Left forelimb (tissue), 1 donor: ENCODE measurements at places on chromosomes 1 and 21.

DNA sequence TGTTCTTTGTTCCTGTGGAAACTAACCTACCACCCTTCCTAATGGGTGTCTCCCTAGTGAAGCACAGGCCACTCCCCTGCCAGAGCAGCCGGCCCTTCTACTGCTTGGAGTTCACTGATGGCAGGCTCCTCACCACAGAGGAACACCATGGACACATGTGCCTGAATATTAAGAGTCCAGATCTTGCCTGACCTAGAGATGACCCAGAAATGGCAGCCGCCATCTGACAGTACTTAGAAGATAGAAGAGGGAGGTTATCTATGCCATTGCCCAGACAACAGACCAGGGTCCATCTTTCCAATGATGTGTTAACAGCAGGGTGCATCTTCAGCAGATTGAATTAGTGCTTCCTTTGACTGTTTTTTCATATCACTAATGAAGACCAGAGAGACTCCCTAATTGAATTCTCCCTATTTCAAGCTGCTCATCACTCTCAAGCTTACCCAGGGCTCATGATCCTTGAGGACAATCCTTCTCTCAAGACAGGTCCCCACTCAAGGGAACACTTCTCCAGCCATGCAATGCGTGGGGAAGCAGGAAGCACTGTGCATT is 59.8 kb downstream of the PLEKHA6 start:
- DNase-seq: no peak

DNA sequence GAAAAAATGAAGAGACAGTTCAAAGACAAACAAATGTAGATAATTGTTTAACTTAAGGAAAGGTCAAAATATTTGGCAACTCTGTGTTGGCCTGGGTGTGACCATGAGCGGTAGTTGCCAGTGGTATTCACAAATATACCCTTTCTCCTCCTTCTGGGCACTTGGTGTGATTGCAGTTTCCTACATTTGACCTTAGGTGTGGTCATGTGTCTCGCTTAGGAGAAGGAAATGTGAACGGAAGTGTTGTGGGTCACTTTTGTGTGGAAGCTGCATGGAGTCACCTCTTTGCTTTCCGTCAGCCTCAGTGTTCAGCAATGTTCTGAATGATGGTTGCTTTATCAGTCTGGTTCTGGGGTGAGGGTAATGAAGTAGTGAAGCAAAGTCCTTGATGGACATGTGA is 3.4 kb upstream of the PCSK9 start:
- DNase-seq: no peak

DNA sequence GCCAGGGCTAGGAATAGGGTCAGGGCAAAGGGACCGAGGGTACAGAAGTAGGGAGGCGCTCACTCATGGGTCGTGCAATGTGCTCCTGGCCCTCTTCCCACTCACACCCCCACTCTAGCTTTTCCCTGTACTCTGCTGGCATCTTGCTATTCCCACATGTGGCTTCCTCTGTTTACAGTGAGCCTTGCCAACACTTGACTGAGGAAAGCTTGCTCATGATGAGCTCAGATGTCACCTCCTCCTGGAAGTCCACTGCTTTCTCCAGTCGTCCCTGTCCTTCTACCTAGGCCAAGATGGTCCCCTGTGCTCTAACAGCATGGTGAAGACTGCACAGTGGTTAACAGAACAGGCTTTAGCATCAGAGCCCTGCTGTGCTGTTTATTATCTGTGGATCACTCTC is 8.0 kb upstream of the RIMS3 start:
- DNase-seq: no peak

- DNase-seq: no peak
Observed at GRCh38 chr1:204453141-204453772, 41.3 kb downstream of the PIK3C2B start.

- no peak for DNase-seq
Observed at GRCh38 chr1:44632598-44632997, 41.7 kb downstream of the TMEM53 start.

DNA sequence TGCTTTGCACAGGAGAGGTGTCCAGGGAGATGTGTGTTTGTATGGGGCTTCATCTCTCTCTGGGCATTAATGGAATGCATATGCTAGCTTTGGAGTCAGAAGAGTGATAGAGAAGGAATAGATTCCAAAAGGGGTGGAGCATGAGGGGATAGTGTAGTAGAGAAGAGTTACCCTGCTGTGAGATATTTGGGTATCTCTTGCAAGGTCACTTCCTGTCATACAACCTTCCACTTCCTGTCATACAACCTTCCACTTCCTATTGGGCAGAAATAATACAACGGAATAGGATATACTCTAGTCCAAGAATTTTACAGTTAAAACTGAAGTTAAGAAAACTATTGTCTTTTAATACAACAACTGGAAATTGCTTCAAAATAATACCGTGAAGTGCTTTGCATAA is 351.8 kb upstream of the FMN2 start:
- DNase-seq: no peak

DNA sequence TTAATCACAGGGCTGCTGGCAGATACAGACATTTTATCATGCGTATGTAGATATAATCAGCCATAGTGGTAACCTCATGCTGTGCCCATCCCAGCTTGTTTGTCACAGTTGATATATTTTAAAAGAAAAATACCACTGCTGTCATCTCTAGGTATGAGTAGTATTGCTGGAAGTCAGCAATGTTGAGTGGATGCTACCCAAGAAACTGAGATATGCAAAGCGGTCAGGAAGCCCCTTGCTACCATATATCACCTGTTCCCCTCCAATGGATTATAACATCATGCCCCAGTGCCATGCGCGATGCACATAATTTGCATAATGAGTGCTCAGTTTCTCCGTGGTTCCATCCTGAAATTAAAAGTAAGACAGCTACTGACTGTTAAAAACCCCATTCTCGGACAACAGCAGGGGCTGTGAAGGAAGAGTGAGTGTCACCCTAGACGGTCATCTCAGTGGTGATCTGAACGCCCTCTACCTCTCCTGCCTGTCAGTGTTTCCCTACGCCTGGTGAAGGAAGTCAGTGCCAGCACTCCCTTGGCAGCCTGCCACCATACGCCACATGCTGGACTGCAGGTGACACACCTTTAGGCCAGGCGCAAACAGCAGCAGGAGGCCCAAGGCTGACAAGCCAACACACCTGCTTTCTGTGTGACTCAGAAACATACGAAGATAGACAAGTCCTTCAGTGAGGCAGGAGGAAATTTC is 2.7 kb downstream of the IL10RB start:
- no peak for DNase-seq

- DNase-seq: peak; percentile 65
Observed at GRCh38 chr21:25790122-25790877, 55.5 kb downstream of the GABPA start.

GRCh38 chr1:159755451-159756007 is 25.2 kb upstream of the DUSP23 start:
- DNase-seq: no peak

DNA sequence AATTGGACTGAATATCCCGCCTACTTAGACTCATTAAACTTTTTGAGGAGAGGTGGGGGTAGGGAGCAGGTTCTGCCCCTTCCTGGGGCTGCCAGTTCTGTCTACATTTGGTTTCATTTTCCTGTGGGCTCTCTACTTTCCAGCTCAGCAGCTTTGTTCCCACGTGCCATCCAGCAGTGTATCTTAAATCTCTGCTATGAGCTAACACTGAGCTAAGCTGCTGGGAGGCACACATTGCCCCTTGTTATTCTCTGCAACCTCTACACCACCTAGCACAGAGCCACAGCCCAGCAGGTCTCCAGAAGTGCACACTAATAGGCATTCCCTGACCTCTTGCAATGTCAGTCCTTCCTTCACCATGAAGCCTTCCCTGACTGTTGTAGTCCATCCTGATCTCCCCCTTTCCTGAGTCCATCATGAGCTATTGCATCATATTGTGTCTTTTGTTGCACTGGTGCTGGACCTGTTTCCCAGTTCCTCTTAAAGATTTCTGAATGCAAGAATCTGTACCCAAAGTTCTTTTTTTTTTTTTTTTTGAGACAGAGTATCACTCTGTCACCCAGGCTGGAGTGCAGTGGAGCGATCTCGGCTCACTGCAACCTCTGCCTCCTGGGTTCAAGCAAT is 28.7 kb upstream of the NRDC start:
- no peak for DNase-seq

- DNase-seq: no peak
Observed at GRCh38 chr1:23591460-23592208, 32.3 kb upstream of the ID3 start.

- no peak for DNase-seq
Observed at GRCh38 chr1:97093741-97094140, 372.2 kb downstream of the PTBP2 start.

GRCh38 chr1:45306319-45306718 is 20.4 kb upstream of the HPDL start:
- DNase-seq: no peak

GRCh38 chr1:173267453-173267945 is 60.4 kb upstream of the TNFSF4 start:
- no peak for DNase-seq

- no peak for DNase-seq
Observed at GRCh38 chr1:235397733-235398132, 30.5 kb downstream of the TBCE start.

DNA sequence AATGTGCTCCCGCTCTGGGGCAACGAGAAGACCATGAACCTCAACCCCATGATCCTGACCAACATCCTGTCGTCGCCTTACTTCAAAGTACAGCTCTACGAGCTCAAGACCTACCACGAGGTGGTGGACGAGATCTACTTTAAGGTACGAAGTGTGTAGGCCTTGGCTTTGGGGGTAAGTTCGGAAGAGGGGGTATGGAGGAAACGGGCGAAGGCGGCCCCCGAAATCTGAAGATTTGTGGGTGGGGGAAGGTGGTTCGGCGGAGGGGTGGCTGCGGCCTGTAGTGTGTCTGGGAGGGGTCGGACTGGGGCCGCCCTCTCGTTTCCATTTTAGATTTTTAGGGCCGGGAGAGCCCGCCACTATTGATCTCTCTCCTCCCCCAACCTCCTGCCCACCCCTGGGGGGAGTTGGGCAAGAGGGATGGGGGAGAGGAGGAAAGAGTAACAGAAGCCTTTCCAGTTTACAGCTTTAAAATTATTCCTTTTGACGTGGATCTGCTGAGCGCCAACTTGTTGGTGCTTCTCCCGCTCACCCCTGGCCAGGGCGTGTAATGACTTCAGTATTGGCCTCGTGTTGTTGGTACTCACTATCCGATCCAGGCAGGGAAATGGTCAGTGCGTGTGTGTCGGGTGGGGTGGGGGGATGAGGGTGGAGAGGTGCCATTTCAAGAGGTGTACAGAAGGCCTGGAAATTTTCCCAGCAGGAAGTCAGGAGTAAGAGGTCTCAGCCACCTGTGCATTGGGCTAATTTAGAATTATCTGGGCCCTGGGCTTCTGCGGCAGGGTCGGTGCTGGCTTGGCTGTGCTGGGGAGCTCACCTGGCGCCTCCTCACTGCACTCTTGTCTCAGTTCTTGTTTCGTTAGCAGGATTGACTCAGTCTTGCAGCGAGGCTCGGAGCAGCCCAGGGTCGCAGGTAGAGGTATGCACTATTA is 880 bp downstream of the PRPF38B start:
- DNase-seq: peak; percentile 67

DNA sequence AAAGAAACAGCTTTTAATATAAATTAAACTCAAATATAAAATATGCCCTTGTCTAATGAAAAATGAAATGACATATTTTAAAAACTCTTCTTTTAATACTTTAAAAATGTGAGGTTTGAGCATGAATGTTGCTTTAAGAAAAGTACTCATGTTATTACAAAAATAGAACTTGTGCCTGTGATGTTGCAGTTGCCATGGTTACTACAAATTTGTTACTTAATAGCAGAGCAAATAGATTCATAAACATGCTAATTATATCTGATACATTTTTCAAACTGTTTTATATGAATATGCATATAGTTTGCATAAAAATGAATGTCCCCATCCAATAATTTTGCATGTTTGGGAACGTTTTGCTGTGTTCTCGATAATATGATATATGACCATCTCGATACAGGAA is 152.3 kb upstream of the DPYD start:
- no peak for DNase-seq

- no peak for DNase-seq
Observed at GRCh38 chr21:34885626-34886239, 163.4 kb downstream of the RUNX1 start.

GRCh38 chr1:73475316-73475870 is 722.6 kb downstream of the LRRIQ3 start:
- DNase-seq: no peak

DNA sequence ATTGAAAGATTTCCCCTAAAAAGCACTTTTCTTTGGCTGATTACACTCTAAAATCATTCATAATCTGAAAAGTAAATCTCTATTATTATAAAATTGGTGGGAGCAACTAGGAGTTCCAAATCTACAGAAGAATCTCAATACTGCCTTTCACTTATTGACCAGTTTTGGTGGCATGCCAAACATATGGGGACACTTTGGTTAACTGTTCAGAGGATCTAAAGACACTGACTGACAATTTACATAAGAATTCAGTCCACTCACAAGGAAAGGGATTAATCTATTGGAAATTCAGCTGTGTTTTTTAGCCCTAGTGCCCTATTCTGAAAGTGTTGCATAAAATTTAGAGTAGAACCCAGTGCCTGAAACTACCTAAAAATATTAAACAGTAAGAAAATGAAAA is 113.6 kb downstream of the LRRC40 start:
- no peak for DNase-seq

DNA sequence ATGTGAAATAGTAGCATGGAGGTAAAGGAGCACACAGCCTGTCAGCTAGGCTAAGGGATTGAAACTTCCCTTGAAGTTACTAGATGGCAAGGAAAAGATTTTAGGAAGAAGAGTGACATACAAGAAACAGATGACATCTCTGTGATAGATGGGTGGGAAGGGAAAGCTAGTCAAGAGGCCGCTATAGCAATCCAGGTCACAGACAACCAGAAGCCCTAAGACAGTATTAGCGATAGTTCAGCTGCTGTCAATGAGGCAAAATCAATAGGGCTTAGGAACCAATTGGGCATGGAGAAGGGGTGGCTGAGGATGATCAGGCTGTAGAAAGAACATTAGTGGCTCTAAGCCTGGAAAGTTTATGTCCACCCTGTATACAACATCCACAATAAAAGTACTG is 111.1 kb downstream of the GLUL start:
- no peak for DNase-seq

DNA sequence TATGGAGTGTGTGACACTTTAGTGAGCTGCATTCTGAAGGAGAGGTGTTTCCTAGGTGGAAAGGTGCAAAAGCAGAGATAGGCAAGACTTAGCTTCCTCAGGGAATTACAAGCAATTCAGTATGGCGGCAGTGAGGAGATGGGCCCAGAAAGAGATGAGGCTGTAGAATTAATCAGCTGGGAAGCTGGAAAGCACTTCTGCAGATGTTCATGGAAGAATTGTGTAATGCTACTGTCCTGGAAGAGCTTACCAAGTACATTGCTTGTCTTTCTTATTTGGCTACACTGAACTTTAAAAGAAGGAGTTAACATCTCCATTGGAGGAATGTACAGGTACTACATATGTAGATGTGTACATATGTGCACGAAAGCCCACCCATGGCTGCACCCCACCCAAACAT is 103.7 kb upstream of the DPT start:
- DNase-seq: no peak

- DNase-seq: no peak
Observed at GRCh38 chr1:231924180-231924579, 297.6 kb downstream of the DISC1 start.

- no peak for DNase-seq
Observed at GRCh38 chr1:230749150-230749549, 2.0 kb downstream of the CAPN9 start.

- no peak for DNase-seq
Observed at GRCh38 chr21:21788591-21788990, 790.4 kb downstream of the NCAM2 start.
